Activated CD4-positive, alpha-beta T cell treated with anti-CD3 and anti-CD28 coated beads for 4 hours (primary cell): ENCODE measurements at places on chromosomes 11 and 22.

DNA sequence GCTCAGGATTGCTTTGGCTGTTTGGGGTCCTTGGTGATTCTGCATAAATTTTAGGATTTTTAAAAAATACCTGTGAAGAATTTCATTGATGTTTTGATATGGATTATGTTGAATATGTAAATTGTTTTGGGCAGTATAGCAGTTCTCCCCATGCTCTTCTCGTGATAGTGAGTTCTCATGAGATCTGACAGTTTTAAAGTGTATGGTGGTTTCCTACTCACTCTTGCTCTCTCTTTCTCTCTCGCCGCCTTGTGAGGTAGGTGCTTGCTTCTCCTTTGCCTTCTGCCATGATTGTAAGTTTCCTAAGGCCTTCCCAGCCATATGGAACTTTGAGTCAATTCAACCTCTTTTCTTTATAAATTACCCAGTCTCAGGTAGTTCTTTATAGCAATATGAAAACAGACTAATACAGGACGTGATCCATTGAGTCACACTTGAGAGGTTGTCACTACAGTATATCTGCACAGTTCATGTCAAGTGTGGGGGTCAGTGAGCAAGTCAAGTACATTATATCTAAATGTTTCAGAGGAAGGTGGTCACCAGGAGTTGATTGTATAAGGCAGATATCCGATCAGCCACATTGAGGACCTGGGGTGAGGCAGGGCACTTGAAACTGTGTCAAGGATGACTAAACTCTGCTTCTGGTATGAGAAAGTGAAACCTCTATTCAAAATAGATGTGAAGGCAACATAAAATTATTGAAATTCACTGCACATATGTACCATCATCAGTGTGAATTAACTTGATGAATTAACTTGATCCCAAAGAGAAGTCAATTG, 70.7 kb upstream of the CCDC179 start:
- no peak for DNase-seq

DNA sequence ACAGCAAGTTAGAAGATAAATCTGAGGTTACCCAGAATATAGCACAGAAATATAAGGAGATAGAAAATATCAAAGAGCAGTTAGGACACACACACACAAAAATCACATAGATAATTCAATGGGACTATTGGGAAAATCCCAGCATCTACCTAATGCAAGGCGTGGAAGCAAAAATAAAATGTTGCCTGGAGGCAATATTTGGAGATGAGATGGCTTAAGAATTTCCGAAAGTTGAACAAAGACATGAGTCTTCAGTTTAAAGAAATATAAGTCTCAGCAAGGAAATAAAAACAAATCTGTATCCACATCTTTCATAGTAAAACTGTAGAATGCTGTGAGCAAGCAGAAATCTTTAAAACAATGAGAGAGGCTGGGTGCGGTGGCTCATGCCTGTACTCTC, 29.5 kb upstream of the ACR start:
- no peak for DNase-seq

GRCh38 chr22:29477723-29478318, 2.2 kb upstream of the NEFH start:
- no peak for DNase-seq

DNA sequence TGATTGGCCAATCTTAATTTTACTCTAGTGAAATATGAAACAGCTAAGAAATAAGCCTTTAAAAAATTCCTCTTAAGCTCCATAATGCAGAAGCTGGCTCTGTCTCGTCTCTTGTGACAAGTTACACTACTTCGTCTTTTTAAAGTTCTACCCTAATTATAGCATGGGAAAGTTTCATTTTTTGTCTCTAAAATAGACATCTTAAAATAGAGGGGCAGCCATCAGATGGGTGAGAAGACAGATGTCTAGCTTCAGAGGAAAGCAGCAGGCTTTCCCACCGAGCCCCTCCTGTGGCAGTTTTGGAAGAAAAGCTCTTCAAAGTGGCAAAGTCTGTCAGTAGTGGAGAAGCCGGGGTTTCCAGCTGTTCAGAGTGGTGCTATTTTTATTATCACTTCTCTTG, 39.5 kb downstream of the XRRA1 start:
- DNase-seq, result no peak

GRCh38 chr11:70494559-70495350, 96.4 kb downstream of the CTTN start:
- DNase-seq, result no peak

DNA sequence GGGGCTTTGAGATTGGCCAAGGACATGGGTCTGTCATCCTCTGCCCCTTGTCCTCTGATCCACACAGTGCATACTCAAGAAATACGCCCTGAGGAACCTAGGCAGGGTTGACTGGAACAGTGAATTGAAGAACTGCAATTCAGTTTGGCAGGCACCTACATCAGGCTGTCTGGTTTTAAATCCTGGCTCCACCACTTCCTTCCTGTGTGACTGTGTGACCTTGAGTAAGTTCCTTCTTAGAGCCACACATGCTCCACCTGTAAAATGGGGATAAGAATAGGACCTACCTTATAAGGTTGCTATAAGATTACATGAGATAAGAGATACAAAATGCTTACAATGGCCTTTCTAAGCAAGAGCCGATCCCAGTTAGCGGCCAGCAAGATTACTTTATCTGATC, 15.8 kb upstream of the TCF20 start:
- DNase-seq, result peak; percentile 24

DNA sequence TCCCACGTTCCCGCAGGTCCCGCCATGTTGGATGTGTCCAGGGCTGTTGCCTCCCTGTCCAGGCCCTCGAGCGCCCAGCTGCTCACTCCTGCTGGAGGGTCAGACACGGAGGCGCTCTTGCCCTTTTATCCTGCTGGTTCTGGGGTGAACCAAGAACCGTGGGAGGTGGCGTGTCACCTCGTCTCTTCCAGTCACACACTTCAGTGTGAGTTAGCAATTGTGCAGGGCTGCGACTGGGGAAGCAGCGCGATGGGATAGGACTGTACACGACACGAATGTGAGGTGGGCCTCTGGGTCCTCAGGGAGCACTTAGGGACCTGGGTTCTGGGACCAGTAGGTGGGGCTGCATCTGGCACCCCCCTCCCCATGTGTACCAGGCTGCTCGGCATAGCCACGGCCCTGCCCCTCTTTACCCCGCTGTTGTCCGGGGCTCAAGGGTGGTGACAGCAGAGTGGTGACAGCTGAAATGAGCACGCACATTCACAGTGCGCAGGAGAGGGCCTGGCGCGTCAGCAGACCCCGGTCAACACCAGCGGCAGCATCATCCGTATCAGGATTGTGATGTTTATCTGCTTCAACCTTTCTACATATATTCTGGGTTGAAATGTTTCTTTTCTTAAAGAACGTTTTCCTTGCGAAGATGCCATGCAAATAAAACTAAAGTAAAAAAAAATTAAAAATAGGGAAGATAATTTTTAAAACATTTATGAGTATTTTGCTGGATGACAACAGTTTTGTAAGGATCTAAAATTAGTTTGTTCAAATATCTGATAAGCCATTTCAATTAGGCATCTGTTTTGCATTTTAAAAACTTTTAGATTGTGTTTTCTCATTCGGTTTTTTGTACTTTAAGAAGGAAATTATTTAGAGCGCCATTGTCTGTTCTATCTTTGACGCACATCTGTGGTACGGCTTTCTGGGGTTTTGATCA, 210.7 kb downstream of the TBC1D22A start:
- DNase-seq, result no peak

DNA sequence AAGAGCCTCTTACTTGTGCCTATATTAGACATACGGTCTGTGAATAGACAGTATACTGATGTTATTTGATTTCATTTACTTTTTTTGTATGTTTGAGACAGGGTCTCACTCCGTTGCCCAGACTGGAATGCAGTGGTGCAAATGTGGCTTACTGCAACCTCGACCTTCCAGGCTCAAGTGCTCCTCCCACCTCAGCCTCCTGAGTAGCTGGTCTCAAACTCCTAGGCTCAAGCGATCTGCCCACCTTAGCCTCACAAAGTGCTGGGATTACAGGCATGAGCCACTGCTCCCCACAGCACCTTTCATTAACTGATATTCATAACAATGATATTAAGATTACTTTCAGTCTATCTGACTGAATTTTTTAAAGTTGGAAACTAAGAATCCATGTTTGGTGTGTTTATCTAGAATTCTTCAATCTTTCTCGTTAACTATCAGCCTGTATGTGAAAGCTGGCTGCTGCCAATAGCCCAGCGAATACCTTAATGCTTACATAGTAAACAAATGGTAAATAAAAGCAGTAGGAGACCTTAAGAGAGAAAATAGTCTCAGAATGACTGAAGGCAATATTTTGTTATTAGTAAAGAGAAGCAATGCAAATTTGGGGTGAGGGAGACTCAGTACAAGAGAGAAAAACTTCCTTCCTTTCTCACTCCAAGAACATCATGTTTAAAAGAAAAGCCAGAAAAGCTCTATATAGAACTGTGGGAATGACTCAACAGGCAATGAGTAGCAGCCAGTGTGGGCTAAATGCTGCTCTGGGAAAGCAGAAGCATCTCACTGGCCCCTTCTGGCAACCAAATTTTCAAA, 101.9 kb downstream of the MRTFA start:
- no peak for DNase-seq

DNA sequence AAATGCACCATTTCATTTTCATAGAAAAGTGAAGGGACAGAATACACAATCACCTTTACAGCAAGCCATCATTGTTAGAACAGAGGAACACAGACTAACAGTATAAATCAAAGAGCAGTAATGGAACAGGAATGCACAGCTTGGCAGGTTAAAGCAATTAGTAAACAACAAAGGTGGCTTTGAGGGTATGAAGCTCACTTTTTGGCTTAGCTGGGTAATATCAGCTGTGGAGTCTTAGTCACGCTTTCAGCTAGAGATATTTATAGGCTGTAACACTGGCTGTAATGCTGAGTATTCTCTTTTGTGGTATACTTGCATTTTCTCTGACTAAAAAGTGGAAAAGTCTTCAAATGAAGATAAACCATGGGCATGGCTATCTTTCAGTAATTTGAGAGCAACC, 1780.5 kb downstream of the LRRC4C start:
- no peak for DNase-seq

- no peak for DNase-seq
Measured at GRCh38 chr11:109604481-109605400, 182.8 kb downstream of the C11orf87 start.

DNA sequence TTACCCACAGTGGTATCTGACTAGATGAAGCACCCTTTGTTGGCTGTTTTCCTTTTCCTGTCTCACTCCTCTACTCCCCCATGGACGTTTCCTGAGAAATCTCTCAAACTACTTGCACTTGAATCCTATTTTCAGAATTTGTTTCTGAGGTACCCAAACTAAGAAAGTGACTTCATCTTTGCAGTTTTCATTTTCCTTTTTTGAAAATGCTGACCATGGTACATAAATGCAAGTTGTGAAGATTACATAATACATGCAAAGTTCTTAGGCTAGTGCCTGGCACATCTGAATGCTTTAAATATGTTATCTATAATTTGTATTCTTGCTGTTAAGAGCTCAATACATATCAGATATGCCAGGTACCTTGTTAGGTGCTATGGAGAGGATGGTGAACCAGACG, 644.7 kb upstream of the TENM4 start:
- no peak for DNase-seq

GRCh38 chr22:41619979-41620588, 759 bp downstream of the DESI1 start:
- peak; percentile 62 for DNase-seq

DNA sequence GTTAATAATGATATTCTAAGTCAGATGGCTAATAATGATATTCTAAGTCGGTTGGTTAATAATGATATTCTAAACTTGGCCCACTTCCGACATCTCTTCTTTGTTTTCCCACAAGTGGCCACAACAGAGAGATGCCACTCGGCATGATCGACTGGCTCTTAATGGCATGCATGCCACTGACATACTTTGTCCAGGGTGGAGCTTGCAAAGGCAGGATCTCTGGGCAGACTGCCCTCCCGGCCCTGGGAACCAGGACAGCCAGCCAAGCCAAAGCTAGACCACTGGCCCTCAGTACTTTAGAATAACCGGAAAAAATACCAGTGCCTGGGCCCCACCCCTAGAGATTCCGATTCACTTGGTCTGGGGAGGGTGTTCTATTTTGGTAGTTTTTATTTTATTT, 78.1 kb downstream of the KIAA1671 start:
- DNase-seq, result no peak

GRCh38 chr11:10796191-10796590, 12.5 kb downstream of the EIF4G2 start:
- no peak for DNase-seq

DNA sequence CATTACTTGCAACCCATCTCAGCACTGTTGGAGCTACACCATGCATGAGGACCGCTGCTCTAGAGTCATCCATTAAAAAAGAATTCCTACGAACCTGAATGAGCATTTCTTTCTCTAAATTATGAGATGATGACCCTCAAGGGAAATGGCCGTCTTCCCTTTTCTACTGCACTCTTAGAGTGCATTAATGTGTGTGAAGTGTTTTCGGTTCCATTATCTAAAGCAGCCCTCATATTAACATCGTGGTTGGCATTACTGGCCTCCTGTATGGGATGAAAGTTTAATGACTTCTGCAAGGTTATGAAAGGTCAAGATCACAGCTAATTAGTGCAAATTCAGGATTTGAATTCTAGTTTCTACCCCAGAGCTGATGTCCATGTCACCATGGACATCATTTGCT, 16.7 kb downstream of the CD44 start:
- no peak for DNase-seq

- no peak for DNase-seq
Measured at GRCh38 chr22:35475545-35475944, 65.1 kb upstream of the RASD2 start.

DNA sequence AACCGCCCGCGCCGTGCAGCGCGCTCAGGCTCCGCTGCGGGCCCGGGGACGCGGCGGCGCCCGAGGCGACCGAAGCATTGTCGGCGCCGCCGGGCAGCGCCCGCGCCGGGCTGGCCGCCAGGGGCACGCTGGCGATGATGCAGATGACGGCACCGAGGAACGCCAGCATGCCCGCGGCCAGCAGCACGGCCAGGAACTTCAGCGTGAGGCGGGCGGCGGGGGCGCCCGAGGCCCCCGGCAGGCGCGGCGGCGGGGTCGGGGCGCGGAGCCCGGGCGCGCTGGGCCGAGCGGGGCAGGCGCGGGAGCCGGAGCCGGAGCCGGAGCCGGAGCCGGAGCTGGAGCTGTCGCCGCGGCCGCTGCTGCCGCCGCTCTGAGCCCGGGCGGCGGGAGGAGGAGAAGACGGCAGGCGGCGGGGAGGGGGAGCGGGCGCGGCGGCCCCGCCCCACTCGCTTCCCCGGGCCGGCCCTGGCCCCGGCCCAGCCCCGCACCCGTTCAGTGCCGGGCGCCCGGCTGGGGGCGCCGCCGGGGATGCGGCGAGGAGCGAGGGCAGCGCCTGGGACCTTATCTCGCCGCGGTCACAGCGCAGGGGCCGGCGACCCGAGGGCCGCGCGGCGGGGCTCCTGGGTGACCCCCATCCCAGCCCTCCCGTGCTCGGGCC, at the start of gene NPTXR:
Gene NPTXR, minus strand, starts transcription at position 372 of the 658 bp plus-strand sequence.
- peak; percentile 43 for DNase-seq

DNA sequence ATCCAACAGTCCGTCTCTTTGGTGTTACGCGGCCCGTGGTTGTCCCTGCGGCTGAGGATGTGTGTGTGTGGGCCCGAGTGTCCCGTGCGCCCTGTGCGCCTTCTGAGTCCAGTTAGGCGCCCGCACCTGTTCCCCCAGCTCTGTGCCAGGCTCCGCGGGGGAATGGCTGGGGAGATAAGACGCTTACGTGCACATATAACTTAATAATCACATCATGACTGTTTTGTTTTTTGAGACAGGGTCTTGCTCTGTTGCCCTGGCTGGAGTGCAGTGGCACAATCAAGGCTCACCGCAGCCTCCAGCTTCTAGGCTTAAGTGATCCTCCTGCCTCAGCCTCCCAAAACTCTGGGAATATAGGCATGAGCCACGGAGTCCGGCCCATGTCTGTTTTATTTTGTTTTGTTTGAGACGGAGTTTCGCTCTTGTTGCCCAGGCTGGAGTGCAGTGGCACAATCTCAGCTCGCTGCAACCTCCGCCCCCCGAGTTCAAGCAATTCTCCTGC, 817 bp downstream of the ARL2 start:
- no peak for DNase-seq

GRCh38 chr22:50583294-50583861, 729 bp upstream of the CHKB start:
- no peak for DNase-seq
